ENCODE measurements at places on chromosomes 13 and 19.

DNA sequence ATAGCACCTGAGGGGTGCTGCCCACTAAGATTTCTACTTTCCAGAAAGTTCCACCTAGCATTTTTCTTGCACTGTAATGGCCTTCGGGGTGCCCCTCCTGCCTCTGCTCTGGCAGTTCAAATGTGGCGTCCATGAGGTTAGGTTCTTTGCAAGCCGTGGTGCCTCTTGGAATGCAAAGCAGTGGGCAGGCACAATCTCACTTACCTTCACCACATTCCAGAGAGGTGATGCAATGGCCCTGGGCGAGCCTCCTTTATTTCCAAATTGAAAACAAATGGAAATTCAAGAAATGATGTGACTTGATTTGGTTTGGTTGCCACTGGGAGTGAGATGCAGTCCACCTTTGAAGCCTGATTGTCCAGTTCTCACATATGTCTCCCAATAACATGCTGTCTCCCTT lies 46.9 kb downstream of the FGF9 start:
- DNase-seq = no peak

DNA sequence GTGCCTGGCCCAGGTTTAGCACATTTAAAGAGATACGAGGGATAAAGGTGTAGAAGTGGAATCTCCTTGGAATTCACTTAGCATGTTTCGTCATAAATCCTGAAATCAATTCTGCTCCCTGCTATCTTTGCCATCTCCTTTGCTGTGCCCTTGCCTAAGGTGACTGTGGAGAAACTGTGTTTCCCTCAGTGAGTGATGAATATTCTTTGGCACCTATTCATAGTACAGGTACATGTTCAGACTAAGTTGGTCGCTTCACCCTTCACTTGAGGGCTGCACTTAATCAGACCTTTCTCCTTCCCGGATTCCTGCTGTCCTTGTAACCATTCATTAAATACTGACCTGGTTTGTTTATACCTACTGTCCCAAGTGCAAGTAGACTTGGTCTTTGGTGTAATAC lies 17.8 kb downstream of the PCCA start:
- DNase-seq = no peak

DNA sequence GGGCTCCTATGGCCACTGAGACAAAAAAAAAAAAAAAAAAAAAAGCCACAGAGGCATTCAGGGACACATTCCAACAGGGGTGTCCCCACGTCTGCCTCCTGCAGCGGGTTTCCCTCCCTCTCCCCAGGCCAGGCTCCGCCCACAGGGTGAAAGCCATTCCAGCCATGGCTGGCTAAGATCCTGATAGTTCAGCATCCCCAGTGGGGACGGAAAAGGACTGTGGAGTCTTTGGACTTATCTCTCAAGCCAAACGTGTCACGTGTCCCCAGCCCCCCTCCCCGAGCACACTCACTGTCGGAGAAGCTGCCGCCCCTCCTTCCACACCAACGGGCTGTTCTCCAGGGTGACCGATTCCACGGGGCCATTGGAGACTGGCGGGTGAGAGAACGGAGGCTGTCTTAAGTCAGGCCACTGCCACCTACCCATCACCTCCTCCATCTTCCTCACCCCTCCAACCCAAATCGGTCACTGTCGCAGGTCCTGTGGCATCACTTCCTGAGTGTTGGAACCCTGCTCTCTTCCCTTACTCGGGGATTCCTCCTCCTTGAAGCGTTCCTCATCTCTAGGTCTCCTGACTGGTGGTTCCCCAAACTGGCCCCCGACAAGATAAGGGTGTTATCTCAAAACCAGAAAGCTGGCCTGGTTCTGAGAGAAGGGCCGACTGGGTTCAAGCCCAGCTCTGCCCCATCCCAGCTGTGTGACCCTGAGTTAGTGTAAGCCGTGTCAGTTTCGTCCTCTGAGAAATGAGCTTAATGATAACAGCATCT lies 9.1 kb upstream of the FKRP start:
- no peak for DNase-seq

GRCh38 chr13:106357198-106357597 lies 178.3 kb downstream of the EFNB2 start:
- no peak for DNase-seq

DNA sequence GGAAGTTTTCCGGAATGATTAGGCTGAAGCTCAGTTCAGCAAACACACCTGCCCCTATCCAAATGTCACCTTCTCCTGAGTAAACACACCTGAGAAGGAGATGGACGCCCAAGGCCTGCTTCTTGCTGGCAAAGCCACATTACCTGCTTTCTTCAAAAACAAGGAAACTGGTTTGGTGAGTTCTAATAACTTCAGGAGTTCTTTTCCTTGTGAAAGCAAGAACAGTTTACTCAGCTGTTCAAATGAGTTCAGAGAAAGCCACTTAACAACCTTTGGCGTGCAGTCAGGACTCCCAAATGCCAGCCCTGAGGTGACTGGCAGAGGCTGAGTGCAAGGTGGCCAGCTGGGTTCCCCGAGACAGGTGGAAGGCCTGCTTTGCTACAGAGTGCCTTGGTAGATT lies 160.5 kb downstream of the STK24 start:
- DNase-seq = no peak

DNA sequence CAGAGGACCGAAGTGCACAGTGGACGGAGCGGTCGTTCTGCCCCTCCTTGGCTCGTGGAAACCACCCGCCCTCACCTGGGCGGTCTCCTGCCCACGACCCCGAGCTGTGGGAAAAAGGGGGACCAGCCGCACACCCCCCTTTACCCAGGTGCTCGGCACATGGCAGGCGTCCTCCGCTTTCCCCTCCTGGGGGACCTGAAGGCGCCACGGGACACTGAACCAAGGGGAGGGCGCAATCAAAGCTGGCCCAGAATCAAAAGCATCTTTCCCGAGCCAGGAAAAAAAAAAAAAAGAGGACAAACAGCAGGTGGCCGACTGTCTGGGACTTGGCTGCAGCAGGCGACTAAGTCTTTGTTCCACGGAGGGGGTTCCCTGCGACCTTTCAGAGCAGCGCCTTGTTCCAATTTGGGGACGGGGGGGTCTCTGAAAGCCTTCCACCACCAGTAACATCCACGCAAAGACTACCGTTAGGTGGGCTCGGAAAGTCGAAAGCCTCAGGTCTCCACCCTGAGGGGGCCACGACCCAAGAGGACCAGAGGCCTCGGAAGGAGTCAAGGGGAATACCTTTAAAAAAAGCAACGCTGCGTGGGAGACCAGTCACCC lies 1.1 kb downstream of the MBD3 start:
- DNase-seq = no peak

GRCh38 chr13:66036024-66036614 lies 1194.0 kb downstream of the PCDH9 start:
- no peak for DNase-seq

GRCh38 chr19:6712231-6712630 lies 8.2 kb downstream of the C3 start:
- no peak for DNase-seq

DNA sequence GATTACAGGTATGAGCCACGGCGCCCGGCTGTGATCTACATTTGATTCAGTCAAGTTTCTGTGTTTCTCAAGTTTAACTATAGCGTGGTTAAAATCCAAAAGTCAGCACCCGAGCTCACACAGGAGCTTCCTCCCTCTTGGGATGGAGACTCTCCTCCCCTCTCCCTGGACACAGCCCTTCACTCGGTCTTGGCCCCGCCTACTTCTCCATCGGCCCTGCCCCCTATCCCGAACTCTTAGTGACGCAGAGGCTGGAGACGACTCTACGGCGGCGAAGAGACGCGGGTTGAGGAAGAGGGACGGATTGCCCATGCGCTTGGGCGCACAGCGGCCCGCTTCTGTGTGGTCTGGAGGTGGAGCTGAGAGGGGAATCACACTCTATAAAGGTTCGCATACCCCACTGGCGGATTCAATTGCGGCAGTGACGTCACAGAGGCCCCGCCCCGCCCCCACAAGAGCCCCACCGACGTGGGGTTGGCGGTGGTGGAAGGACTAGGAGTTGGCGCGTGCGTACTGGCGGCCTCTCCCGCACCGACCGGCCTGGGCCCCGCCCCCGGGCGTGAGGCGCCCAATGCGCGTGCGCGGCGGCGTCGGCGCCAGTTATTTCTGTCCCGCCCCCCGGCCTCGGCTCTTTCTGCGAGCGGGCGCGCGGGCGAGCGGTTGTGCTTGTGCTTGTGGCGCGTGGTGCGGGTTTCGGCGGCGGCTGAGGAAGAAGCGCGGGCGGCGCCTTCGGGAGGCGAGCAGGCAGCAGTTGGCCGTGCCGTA lies at the start of gene TRIM28:
TRIM28 (plus strand) TSS at position 239 of the 765 bp plus-strand sequence. CDS start 694 bp downstream, outside the sequence.
- DNase-seq = no peak

DNA sequence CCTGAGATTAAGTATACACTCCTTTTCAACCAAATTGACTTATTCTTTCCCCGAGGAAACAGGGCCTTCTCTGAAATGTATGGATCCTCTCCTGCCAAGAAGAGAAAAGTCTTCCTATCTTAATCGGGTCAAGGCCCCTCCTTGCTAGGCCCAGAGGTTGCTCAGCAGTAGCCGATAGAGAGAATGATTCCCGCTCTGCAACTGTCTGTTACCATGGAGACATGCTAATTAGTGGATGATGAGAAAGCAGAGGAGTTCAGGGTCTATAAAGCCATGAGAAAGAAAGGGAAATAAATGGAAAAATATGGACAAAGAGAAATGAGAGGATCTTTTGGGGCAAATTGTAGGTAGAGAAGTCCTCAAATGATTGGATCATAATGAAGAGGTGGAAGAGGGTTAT lies 103.5 kb downstream of the POU4F1 start:
- no peak for DNase-seq

GRCh38 chr13:41216160-41216559 lies 21.8 kb upstream of the KBTBD7 start:
- DNase-seq = no peak

- DNase-seq = no peak
Observed at GRCh38 chr13:88736026-88736425, 1064.9 kb downstream of the SLITRK5 start.

GRCh38 chr13:76804801-76805200 lies 81.4 kb downstream of the KCTD12 start:
- DNase-seq = no peak

DNA sequence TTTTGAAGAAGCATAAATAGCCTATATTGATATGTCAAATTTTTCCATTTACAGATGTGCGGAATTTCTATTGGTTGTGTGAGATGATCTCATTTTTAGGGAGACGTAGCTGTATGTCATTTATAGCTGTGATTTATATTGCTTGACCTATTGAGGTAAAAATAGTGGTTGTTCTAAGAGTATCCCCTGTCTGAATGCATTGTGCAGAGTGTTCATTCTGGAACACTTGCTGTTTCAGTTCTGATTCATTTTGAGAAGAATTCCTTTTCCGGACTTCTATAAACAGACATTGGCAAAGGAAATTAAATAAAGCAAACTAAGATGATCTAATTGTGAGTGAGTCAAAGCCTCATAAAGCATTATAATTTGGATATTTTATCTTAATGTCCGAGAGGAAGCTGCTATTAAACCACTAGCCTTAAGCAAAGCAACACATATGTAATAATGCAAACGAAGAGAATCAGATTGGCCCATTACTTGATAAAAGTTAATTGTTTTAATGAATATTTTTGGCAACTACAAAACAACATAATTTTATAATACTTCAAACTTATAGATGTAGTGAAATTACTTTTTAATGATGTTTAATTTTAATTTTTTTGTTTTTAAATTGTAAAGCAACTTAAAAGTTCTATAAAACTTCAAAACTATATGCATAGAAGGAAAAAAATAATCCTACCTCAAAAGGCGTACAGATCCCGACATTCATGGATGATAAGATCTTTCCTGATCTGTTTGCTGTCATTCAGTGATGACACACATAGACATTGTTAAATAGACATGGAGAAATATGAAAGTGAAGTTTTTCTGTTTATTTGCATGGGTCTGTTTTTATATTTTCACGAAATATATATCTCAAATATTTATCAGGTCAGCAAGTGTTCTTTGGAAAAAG lies 942.6 kb upstream of the SLC10A2 start:
- DNase-seq = no peak

GRCh38 chr19:14400951-14401431 lies 18.1 kb downstream of the DDX39A start:
- no peak for DNase-seq

GRCh38 chr13:47417485-47417884 lies 520.6 kb upstream of the HTR2A start:
- no peak for DNase-seq

- DNase-seq = no peak
Observed at GRCh38 chr19:661427-662196, 1.4 kb downstream of the RNF126 start.

DNA sequence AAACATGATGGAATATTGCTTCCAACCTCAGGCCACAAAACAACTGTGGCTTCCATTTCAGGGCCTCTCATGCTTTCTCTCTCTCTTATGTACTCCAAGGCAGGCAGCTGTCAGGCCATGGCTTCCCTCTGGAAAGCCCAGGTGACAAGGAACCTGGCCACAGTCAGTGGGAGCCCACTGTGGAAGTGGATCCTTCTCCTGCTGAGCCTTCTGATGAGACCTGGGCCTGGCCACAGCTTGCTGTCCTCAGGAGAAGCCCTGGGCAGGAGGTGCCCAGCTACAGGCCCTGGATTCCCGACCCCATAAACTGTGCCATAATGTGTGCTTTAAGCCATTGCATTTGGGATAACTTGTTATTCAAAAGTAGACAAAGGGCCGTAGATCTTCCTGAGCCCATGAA lies 71.2 kb downstream of the SPACA7 start:
- no peak for DNase-seq

GRCh38 chr19:7366701-7367420 lies 18.1 kb downstream of the ARHGEF18 start:
- DNase-seq = no peak

GRCh38 chr19:6313398-6313969 lies 19.9 kb downstream of the ACER1 start:
- DNase-seq = no peak

GRCh38 chr19:33207903-33208302 lies 13.8 kb downstream of the LRP3 start:
- DNase-seq = no peak

GRCh38 chr13:30932481-30933353 lies at the start of gene TEX26:
Gene TEX26 (plus strand): TSS chr13:30932656. CDS start chr13:30932716, 60 bp downstream.
- DNase-seq = no peak

- DNase-seq = no peak
Observed at GRCh38 chr19:42353341-42354015, 28.0 kb downstream of the MEGF8 start.

- no peak for DNase-seq
Observed at GRCh38 chr19:44585371-44586133, 27.8 kb upstream of the IGSF23 start.

DNA sequence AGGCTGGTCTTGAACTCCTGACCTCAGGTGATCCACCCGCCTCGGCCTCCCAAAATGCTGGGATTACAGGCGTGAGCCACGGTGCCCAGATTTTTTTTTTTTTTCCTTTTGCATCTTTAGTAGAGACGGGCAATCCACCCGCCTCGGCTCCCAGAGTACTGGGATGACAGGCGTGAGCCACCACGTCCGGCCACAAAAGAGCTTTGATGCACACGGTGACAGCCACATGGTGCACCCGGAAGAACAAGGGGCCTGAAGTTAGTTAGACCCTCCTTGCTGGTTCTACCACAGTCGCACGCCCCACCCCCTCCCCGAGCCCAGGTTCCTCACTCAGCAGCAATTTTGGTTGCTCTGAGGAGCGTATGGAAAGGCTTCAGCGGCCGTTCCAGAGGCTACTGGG lies 54.2 kb upstream of the USE1 start:
- no peak for DNase-seq
